SW 1271 (cell line): ENCODE measurements at places on chromosomes 4 and X.

- no peak for DNase-seq
These were observed 59.9 kb upstream of the CDKN2AIP start for GRCh38 chr4:183384516-183384915.

- no peak for DNase-seq
These were observed 504 bp downstream of the PRRG3 start for GRCh38 chrX:151695583-151696340.

DNA sequence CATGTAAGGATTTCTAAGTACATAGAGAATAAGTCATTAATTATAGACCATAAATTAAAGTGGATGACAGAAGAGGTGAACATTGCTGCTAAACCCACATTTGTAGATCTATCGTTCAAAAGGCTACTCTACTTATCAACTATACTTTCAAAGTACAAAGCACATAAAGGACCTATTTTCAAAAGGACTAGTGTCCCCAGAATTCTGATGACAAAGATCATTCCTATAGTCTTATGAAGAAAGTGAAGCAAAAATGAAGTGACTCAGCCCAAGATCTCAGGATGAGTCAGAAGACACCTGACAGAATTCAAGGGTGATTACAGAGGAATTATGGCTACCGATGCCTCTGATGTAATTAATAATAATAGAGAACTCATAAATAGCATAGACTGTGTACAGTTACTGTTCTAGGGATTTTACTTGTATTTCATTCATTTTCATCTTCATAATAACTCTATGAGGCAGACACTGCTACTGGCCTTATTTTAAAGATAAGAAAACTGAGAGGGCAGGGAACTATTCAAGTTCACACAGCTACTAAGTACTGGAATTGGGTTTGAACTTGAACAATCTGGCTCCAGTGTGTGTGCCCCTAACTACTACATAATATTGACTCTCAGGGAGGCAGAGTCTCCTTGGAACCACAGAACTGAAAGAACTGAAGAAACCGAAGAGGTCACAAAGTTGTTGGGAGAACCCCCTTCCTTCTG, 17.1 kb downstream of the USP46 start:
- peak; percentile 3 for DNase-seq

DNA sequence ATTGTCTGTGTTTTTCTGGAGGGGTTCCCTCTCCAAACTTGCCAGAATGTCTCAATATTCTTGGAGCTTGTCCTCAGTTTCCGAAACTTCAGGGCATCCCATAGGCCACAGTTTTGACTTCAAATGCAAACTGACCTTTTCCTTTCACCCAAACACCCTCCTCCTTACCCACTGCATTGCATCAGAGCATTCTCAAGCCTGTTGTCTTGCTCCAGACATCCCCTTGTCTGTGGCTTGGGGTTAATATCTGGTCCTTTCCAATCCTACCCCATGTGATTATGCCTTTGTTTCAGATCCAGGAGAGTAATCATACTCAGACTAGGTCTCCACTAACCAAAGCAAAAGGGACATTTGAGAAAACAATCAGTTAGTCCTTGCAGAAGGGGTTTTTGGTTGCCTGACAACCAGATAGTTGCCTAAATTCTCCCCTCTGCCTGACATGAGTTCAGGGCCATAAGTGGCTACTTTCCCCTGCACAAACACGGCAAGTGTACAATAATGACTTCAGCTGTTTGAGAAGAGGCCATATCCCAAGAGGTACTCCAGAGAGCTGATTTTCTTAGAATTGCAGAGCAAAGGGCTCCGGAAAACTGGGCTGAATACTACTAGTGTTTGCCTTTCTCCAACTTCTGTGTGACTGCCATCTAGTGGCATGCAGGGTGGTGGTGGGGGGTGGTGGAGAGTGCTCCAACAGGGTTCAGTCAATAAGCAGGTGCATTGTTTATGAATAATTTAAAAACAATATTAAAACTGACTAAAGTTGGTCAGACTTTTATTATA, 130.2 kb downstream of the CHRDL1 start:
- no peak for DNase-seq

GRCh38 chr4:17013382-17014006, 115.0 kb upstream of the LDB2 start:
- DNase-seq = no peak

DNA sequence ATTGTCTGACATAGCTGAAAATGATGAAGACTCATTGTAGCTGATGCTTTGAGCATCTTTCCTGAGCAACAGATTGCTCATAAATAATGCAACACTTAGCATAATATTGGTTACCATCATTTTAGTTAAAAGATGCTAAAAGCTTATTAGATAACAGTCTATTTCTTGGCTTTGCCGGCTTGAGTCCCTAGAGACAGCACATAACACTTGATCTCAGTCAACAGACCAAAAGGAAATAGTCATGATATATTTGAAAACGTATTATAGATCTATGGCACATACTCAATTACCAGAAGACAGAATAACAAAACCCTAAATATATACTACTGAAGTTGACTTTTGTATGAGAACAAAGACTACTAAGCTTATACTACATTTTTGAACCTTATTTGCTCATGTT, 846.7 kb upstream of the EPHA5 start:
- no peak for DNase-seq

DNA sequence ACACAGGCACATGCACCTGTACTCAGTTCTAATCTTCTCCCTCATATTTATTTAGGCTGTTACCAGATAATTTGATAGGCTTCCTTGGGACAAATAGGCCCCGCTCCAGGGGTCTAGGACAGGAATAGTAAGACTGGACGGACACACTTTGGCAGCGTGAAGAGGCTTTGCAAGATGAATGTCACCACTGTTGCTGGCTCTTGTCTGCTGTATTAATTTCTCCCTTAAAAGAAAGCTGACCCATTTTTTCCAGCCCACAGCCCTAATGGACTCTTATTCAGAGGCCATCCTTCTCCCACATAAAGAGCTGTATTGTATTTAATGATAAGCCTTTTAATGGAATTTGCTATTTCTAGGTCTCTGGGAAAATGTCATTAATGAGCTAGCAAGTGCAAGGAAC, 18.0 kb downstream of the FAM184B start:
- DNase-seq = no peak

DNA sequence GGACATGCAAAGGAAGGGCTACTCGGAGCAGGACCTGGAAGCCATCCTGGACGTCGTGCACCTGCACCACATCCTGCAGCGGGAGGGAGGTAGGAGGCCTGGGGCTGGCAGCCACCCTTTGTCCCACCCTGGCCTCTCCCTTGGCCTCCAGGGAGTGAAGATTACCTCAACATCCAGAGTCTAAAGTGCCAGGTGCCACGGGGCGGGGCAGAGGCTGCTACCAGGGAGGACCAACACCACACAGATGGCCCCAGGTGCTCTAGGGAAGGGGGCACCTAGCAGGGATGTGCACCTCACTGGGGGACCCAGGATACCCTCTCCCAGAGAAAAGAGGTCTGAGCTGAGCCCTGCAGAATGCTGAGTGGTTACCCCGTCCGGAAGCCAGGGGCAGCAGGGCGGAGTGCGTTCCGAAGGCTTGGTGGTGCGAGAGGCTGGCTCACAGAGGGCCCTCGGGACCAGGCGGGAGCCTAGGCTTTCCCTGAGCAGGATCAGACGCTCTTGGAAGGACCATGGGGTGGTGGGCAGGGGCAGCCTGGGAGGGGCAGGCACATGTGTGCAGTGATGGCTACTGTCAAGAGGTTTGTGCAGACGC, 16.1 kb downstream of the ABCD1 start:
- no peak for DNase-seq

DNA sequence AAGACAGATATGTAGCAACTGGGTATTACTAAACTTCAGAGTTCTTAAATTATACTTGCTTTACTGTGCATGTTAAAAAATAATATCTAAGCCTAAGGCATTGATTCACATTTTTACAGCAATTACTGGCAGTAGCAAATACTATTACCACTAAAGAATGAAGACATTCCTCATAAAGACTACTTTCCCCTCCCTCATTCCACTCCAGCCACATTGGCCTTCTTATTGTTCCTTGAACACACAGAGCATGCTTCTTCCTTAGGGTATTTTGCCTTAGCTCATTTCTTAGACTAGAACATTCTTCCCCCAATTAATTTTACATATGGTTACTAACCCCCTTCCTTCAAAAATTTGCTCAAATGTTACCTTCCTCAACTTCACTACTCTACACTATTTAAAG, 717.0 kb downstream of the CCSER1 start:
- no peak for DNase-seq

GRCh38 chr4:147591106-147591505, 26.1 kb upstream of the TMEM184C start:
- no peak for DNase-seq

DNA sequence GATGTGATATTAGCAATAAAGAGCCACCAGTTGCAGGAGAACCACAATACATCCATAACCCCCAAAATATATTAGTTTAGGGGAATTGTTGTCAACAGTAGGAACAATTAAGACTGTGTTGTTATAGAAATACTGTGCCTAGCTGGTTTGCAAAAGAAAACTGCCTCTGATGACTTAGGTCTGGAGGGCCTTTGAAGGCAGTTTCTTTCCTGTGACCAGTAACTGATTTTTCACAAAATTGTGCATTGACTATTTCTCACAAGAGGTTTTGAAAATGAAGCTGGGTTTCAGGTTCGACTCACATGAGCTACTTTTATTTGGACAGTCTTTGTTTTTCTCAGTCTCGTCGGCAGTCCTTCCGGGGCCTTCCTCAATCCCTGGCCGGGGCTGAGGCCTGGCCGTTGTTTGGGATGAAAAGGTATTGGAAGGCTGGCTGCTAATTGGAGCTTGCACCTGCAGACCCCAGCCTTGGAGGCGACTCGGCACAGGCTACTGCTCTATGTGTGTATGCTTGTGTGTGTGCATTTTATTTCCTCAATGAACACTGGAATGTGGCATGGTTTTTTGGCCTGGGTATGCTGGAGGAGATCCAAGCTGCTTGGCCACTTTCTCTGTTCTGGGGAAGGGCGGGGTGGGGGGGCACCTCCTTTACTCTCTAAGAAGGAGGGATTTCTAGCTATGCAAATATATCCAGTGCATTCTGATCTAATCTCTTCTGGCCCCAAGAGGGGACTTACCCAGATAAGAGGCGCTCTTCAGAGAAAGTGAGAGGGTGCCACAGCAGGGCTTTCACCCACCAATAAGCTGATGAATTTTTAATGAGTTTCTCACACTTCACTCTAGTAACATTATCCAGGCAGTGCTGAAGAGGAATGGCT, 49.5 kb upstream of the LNX1 start:
- no peak for DNase-seq

- no peak for DNase-seq
These were observed 9.0 kb downstream of the TCEAL3 start for GRCh38 chrX:103616676-103617186.

- DNase-seq = no peak
These were observed 172.6 kb downstream of the FAM47B start for GRCh38 chrX:35115205-35115604.

GRCh38 chrX:15194146-15194545, 75.7 kb downstream of the ASB9 start:
- no peak for DNase-seq

- no peak for DNase-seq
These were observed at the start of gene RPS6KA6 for GRCh38 chrX:84187533-84188319. RPS6KA6 (minus strand) TSS chrX:84188199; CDS start chrX:84187899, 300 bp downstream.

DNA sequence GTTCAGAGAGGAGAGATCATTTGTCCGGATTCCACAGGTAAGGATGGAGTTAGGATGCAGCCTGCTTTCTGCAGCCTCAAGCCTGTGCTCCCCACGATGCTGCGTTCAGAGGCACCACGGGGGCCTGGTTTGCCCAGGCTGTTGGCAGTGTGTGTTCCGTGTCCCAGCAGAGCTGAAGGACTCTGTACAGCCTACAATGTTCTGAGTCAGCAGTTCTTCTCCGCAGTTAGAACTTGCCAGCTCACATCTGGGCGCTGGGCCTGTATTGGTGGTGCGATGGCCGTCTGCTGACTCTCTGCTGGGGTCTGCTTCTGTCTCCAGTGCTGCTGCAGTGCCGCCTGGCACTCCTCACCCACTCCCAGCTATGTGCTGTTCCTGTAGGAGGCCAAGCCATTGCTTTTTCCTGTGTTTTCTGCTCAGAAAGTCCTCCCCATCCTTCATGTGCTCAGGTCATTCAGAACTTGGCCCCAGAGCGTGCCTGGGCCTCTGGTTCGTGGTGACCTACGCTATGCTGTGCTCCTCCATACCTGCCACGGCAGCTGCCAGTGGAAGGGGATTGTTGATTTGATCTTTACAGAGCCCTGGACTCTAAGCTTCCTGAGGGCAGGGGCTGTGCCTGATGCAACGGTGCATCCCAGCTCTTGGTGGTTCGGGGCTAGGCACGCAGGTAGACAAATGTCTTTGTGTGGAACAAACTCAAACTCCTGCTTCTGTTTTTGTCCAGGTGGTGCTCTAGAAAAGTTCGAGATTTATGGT, 42.6 kb upstream of the TADA2B start:
- DNase-seq = no peak

GRCh38 chr4:143773998-143774895, 73.8 kb upstream of the FREM3 start:
- peak; percentile 7 for DNase-seq

DNA sequence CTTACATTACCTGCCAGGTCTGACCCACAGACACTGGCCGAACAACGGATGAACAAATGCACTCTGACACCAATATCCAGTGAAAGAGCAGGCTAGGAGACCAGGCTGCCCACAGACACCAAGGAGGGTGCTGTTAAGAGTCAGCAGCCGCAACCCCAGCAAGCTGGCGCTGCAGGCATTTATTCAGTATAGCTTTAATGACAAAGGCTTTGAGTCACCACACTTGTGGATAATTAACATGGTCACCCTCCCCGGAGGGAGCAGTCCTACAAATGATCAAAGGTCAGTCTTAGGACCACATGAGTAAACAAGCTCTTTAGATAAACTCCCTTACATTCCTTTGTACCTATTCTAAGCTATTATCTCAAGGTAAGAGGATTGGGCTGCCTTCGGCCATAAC, 368.5 kb upstream of the GRID2 start:
- no peak for DNase-seq

DNA sequence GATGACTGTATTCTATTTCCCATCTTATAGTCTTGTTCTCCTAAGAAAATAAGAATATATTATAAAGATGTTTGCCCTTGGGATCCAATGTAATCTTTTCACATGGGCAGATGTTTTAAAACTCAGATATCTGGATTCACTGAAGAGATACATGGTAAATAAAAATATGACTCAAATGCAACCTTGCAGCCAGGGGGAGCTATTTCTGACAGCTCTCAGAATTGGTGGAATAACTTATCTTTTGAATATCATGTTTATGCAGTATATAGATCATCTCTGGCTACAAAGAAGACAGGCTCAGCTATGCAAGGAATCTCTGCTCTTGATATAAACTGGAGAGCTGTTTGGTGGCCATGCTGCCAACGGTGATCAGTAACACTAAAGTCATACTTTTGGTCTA, 274.7 kb downstream of the GLUD2 start:
- no peak for DNase-seq

- no peak for DNase-seq
These were observed 153.8 kb downstream of the NR3C2 start for GRCh38 chr4:148288448-148288847.

DNA sequence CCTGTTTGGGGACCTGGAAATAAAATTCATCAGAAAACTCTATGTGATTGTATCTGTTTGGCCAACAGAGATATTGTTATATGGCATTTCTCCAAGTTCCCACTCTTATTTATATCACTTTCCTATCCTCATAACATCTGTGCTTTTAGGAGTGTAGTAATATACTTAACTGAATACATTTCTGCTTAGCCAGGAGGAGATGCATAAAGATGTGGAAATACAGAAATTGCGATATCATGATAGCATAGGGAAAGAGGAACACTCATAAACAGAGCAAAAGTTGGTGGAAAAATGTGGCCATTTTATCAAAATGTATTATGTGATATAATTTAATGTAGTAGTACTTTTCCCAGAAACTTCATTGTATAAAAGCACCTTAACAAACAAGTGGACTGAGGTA, 46.1 kb upstream of the TSPAN7 start:
- DNase-seq = no peak
